Mammary microvascular endothelial cell (primary cell): ENCODE measurements at places on chromosomes 5 and 9. TPM values are rescaled to one million over a fixed set of nuclear protein-coding genes. Genes with fewer than 3 reads are reported as not detected.

Gene GABRA1
- total RNA-seq, result not detected in 2 replicates

Gene TXNDC8
- not detected in 2 replicates for total RNA-seq

Gene UCK1
- 22.5 and 25.4 TPM in 2 replicates for total RNA-seq

Gene VLDLR
- 0.93 and 1.4 TPM in 2 replicates for total RNA-seq

Gene GAS1
- under 0.01 and 0.25 TPM in 2 replicates for total RNA-seq

Gene MYO10
- 51.2 and 57.5 TPM in 2 replicates for total RNA-seq

Gene OMD
- total RNA-seq, result not detected in 2 replicates

Gene DND1
- total RNA-seq, result 0.10 and 0.80 TPM in 2 replicates

Gene SVEP1
- total RNA-seq, result under 0.01 TPM in 1 of 2 replicates, not detected in the other

Gene PCDHB2
- total RNA-seq, result 0.40 and 1.7 TPM in 2 replicates

Gene SAXO1
- not detected in 2 replicates for total RNA-seq

Gene C9orf50
- 0.47 TPM in 1 of 2 replicates, not detected in the other for total RNA-seq

Gene EDIL3
- 0.44 and 1.7 TPM in 2 replicates for total RNA-seq

Gene CA9
- not detected in 2 replicates for total RNA-seq

Gene TRAF1
- total RNA-seq, result 4.6 and 6.8 TPM in 2 replicates

Gene TSSK1B
- total RNA-seq, result not detected in 2 replicates

Gene FAXDC2
- total RNA-seq, result 2.3 and 2.9 TPM in 2 replicates

Gene HEMGN
- total RNA-seq, result not detected in 2 replicates

Gene SYK
- total RNA-seq, result not detected in 2 replicates

Gene GRXCR2
- not detected in 2 replicates for total RNA-seq

Gene DMGDH
- total RNA-seq, result 0.13 and 0.15 TPM in 2 replicates

Gene SPTLC1
- 81.4 and 91.0 TPM in 2 replicates for total RNA-seq

Gene SMU1
- total RNA-seq, result 17.9 and 18.7 TPM in 2 replicates

Gene IL13
- not detected in 2 replicates for total RNA-seq

Gene TMEM8B
- 0.27 and 0.79 TPM in 2 replicates for total RNA-seq

Gene PLAA
- total RNA-seq, result 24.0 and 33.3 TPM in 2 replicates

Gene FREM1
- under 0.01 TPM in 1 of 2 replicates, not detected in the other for total RNA-seq

Gene CD72
- not detected in 2 replicates for total RNA-seq

Gene OTULINL
- 0.05 and 0.13 TPM in 2 replicates for total RNA-seq

Gene DMRT1
- not detected in 2 replicates for total RNA-seq

Gene SREK1
- total RNA-seq, result 18.1 and 19.8 TPM in 2 replicates

Gene ST8SIA4
- 2.1 and 2.6 TPM in 2 replicates for total RNA-seq
